ENCODE measurements at places on chromosomes 2 and 18. TPM values are rescaled to one million over a fixed set of nuclear protein-coding genes. Genes with fewer than 3 reads are reported as not detected.

- H3K27me3 ChIP-seq = no peaks in the 10 kb centered on the region
- no peak overlapping the region for H3K4me3 ChIP-seq
- no peak for DNase-seq
- H3K36me3 ChIP-seq = no peaks in the 10 kb centered on the region
- H3K4me1 ChIP-seq = peaks cover 6% of the 10 kb centered on the region
Observed at GRCh38 chr18:48729404-48729803, 190.6 kb downstream of the CTIF start.

DNA sequence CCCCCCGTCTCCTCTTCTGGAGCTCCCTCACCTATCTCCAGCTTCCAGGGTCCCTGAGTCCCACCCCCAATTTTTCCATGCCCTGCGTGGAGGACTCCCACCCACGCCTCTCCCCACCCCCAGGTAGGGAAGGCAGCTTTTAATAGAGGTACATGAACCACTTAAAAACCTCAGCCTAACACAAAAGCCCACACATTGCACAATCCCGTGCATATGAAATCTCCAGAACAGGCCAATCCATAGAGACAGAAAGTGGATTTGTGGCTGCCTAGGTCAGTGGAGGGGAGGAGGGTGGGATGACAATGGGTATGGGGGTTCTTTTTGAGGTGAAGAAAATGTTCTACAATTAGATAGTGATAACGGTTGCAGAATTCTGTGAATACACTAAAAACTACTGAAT lies 145.6 kb downstream of the CABLES1 start:
- H3K4me3 ChIP-seq = no peak overlapping the region
- DNase-seq = no peak
- H3K4me1 ChIP-seq = peaks cover 29% of the 10 kb centered on the region
- no peaks in the 10 kb centered on the region for H3K27me3 ChIP-seq

- no peak overlapping the region for H3K4me3 ChIP-seq
- DNase-seq = no peak
- H3K27ac ChIP-seq = no peak overlapping the region
- H3K36me3 ChIP-seq = no peaks in the 10 kb centered on the region
- H3K4me1 ChIP-seq = peaks cover 34% of the 10 kb centered on the region
Observed at GRCh38 chr18:38496222-38496793, 930.7 kb upstream of the CELF4 start.

DNA sequence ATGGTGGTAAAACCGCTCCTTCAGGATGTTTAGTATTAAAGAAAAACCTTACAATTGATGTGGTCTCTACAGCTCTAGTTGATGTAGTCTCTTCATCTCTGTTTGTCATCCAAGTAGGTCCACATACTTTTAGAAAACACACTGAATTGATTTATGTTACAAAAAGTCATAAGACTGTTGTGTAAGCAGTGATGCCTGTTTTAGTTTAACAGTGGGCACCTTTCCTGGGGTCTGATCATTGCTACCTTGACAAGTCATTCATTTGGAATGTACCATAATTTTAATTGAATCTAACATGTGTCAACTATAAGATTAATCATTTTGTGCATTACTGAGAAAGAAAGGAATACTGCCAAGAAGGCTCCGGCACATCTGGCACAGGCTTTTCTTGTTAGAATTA lies 34.3 kb downstream of the GIGYF2 start:
- peak overlapping the region; percentile 23 for H3K27ac ChIP-seq
- peaks cover 16% of the 10 kb centered on the region for H3K36me3 ChIP-seq
- no peaks in the 10 kb centered on the region for H3K27me3 ChIP-seq

Gene GPR39
- not detected for total RNA-seq

Gene DARS1
- total RNA-seq = 224 TPM

Gene KCNJ3
- total RNA-seq = not detected

Gene REG3A
- total RNA-seq = not detected

Gene FARSB
- 46.3 TPM for total RNA-seq

Gene SPP2
- not detected for total RNA-seq

Measured in activated T-cell treated with anti-CD3 and anti-CD28 coated beads, Interleukin-2, amount 50 U/mL, for 72 hours (primary cell).